A549 treated with GW870086 at 1 μM for 4 hours (cell line): ENCODE measurements at places on chromosomes 5 and 9. TPM values are rescaled to one million over a fixed set of nuclear protein-coding genes. Genes with fewer than 3 reads are reported as not detected.

Gene FOXD4L4
- 0.06 to 0.07 TPM (median 0.06 TPM) in 3 of 5 replicates, not detected in the others for total RNA-seq

Gene NUP214
- 22.0 to 27.1 TPM (median 23.1 TPM) in 5 replicates for total RNA-seq

Gene MGAT1
- total RNA-seq: 74.1 to 88.0 TPM (median 82.7 TPM) in 5 replicates

Gene IL17B
- not detected in 5 replicates for total RNA-seq

Gene ADGRD2
- total RNA-seq: not detected in 5 replicates

Gene RAD23B
- 87.1 to 114 TPM (median 106 TPM) in 5 replicates for total RNA-seq

Gene TMC1
- total RNA-seq: 0.06 to 0.29 TPM (median 0.13 TPM) in 3 of 5 replicates, not detected in the others

Gene GPR150
- total RNA-seq: 0.08 to 0.27 TPM (median 0.21 TPM) in 3 of 5 replicates, not detected in the others
